Femur (tissue), 1 donor: ENCODE measurements at places on chromosomes 5 and 9.
A peak's percentile ranks its signal among the peaks of the same experiment; 100 is the strongest.

GRCh38 chr5:64165500-64166200, at the start of gene RNF180:
Gene RNF180, plus strand, starts transcription at chr5:64165843. Its CDS starts 34,965 bp downstream, at chr5:64200808.
- DNase-seq, result peak; percentile 60

GRCh38 chr5:137350791-137351190, 148.3 kb downstream of the SPOCK1 start:
- no peak for DNase-seq

- no peak for DNase-seq
Measured at GRCh38 chr9:87334366-87334765, 163.3 kb upstream of the DAPK1 start.

DNA sequence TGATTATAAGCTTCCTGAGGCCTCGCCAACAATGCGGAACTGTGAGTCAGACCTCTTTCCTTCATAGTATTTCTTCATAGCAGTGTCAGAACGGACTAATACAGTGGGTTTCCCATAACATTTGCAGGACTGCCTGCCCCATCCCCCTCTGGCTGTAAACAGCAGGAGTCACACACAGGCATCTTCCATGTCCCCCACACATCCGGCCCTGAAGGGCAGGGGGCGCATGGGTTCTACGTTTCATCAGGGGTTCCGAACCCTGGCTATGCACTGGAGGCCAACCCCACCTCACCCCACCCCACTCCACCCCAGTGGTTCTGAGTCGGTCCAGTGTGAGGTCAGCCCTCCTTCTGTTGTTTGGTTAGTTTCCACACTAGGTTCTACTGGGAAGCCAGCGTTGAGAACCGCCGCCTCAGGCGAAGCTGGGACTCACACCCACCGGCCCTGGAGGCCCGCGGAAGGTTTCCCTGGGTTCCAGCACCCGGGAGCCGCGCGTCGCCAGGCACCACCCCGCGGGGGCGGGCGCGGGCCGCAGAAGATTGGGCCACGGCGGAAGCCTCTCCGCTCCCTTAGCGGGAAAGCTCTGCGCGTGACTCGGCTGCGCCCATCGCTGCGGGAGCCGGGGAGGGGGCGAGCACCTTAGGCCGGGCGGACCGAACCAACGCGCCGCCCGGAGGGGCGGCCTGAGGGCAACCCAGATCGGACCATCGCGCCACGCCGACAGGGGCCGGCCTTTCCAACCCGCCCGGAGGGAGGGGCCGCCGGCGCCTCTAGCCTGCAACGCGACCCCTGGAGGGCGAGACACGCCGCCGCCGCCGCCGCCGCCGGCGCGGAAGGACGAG, at the start of gene RUSC2:
RUSC2 (plus strand) TSS at position 799 of the 842 bp plus-strand sequence. CDS start 56,411 bp downstream, outside the sequence.
- peak; percentile 91 for DNase-seq

- no peak for DNase-seq
Measured at GRCh38 chr9:112621018-112621655, 96.8 kb downstream of the INIP start.

- DNase-seq, result no peak
Measured at GRCh38 chr9:20504930-20505329, 117.4 kb downstream of the MLLT3 start.
